D721Med (cell line): ENCODE measurements at places on chromosomes 2 and 18.

GRCh38 chr2:32611771-32612170 lies 16.1 kb upstream of the TTC27 start:
- no peak for DNase-seq

DNA sequence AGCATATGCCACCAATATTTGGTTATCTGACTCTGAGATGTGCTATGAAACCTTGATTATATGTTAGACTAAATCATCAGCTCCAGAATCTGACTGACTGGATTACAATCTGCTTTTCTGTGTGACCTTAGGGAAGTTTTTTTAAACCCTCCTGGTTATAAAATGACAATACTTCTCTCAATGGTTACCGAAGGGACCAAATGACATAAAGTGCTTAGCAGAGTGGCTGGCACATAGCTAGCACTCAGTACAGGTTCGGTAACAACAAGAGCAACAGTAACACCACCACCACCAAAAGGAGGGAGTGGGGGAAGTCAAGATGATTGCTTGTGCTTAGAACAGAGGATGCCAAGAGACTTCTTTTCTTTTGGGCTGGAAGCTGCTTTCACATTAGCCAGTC lies 306.2 kb downstream of the PTPRM start:
- no peak for DNase-seq

- no peak for DNase-seq
Measured at GRCh38 chr2:239087046-239087710, 239.3 kb downstream of the TWIST2 start.

DNA sequence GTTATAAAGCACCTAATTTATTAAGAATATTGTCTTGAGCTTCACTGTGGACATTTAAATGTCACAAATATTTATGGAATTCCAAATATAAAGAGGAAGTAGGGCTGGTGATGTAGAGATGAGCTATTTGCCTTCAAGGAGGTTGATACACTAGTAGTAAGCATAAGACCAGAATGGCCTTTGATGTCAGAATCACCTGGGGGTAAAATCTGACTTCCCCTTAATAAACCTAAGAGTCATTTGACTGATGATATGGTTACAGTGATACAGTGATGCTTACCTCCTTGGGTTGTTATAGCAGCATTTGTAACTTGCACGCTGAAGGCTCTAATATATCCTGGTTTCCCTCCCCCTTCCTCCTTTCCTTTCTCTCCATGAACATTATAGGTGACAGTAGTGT lies 143.7 kb downstream of the CERS6 start:
- DNase-seq = no peak
